ENCODE measurements at places on chromosomes 1 and 21.

GRCh38 chr1:3460672-3461131 lies 6.2 kb downstream of the ARHGEF16 start:
- DNase-seq, result no peak

- no peak for DNase-seq
Observed at GRCh38 chr1:43814401-43814800, 107.1 kb downstream of the ST3GAL3 start.

DNA sequence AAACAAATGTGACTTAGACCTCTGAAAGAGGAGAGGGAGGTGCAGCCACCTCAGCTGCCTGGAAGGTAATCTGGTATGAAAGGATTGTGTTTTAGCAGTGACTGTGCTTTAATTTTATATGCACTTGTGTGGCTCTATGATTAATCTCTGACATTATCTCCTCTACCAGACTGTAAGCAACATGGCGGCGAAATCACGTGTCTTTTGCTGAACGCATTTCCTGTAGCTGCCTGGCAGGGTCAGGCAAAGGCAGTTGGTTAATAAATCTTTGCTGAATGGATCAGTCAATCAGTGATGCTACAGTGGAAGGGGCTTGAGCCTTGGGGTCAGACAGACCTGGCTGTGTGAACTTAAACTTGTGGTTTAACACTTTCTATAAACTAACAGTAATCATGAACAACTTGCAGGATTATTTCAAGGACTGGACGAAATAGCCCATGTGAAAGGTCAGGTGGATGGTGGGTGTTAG lies 96.9 kb downstream of the ADSS2 start:
- no peak for DNase-seq

DNA sequence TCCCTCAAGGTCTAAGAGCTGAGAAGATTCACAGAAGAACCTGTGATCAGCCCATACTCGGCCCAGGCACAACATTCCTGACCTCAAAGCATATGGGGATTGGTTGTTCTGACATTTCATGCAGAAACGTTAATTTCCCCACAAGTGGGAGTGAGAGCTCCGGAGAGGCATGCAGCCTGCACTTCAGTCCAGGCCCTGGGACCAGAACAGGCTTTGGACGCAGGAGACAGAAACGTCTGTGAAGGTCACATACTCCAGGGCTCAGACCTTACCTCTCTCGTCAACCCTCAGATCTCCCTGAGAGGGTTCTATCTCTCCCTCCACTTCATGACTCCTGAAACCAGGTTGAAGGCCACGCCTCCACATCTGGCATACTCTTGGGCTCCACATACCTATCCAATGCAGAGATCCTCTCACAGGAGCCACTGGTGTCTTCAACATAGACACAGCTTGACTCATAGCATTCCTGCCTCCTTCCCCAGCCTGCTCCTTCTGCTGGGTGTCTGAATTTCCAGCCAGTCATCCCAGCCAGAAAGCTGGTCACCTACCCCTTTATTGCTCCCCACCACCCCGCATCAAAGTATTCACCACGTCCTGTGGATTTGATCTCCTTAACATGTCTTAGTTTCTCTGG lies 149.2 kb downstream of the OMA1 start:
- no peak for DNase-seq

GRCh38 chr1:15222653-15223303 lies 24.2 kb upstream of the FHAD1 start:
- DNase-seq, result no peak

DNA sequence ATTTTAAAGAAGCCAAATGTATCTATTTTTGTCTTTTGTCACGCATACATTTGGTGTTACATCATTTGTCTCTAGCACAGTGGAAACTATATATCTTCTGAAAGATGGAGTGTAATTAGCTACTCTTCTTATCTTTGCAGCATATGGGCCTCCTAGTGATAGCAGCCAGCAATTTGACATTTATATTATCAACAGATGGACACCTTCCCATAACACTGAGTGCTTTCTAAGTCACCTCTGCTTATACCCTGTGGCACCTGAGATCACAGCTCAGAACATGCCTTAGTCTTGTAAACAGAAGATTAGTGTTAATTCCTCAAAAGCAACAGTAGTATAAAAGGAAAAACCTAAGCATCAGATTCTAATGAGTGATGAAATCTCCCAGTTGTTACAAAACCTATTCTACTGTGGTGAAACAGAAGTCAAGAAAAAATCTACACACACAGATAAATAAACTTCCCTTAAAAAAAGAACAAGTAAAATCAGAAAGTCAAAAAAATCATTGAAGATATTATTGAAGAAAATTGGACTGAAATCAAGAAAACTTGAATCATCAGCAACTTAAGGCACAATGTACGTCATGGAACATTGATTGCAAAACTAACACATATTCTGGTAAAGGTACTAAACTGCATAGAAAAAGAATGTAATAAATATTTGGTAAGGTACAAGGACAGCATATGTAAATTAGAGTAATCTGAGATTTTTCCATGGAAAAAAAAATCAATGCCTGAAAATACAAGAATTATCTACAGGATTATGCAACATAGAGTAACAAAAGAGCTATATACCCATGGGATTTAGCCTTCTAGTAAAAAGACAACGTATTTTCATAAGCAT lies 61.7 kb downstream of the KCNT2 start:
- no peak for DNase-seq

- no peak for DNase-seq
Observed at GRCh38 chr1:152013664-152014237, 20.1 kb upstream of the S100A10 start.

- no peak for DNase-seq
Observed at GRCh38 chr1:109963864-109964263, 20.7 kb upstream of the AHCYL1 start.

- DNase-seq, result no peak
Observed at GRCh38 chr1:195908121-195908520, 700.1 kb downstream of the KCNT2 start.

GRCh38 chr1:22854688-22855565 lies 117.7 kb downstream of the LACTBL1 start:
- no peak for DNase-seq

DNA sequence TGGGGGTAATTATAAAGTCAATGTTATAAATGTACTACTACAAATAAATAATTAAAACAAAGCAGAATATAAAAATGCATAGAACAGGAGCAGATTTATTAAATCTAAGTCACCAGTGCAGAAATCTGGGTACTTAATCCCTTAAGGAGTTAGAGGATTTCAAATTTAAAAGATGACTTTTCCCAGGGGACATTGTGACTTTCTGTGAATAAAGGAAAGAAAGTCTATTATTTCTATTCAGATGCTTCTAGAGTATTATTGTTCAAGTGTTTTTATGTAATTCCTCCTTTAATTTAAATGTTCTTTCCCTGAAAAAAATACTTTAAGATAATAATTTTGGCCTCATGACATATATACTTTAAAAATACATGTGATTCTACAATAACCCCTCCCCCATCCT lies 43.4 kb downstream of the SYDE2 start:
- DNase-seq, result no peak

DNA sequence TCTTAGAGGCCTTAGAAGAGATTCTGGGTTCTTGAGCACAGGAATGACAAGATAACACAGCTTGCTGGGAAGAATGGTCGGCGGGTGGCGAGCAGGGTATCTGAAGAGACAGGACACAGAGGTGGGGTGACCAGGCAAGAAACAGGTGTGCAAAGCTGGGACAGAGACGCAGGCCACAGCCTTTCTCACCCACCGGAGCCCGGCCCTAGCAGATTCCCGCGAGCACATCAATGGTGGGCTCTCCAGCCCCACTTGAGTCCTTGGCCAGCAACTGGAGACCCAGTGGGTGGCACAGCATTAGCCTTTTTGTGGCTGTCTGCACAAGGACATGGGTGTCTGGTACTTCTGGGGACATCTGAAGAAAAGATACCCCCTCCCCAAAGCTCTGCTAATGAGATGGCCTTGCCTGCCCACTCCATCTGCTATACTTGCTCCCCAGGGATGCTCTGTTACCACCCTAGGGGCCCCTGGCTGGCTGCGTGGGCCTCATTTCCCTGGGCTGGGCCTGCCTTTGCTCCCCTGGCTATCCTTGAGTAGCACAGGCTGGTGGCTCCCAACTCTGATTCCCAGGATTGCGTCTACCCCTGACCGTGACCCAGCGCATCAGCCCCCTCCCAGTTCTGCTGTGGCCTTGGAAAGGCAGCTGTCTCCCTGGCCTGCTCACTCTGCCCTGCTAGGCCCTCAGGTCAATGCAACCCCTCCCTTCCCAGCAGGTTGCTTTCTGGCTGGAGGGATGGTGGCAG lies 127.2 kb upstream of the ADAR start:
- no peak for DNase-seq

GRCh38 chr1:58720680-58721079 lies 20.8 kb upstream of the MYSM1 start:
- DNase-seq, result no peak

DNA sequence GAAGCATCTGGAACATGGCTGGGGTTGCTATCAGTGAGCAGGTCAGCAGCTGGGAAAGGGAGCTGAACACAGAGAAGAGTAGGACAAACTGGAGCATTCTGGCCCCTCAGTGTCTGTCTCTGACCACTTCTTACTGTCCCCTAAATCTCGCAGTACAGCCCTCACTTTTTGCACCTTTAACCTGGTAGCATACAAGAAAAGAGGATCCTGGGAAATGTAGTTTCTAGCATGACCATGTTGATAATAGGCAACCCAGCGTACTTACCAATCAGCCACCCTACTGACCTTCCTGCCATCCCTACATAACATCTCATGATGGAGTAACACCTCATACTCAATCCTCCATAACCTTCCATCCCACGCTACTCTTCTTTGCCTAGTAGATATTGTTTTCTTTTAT lies 99.1 kb upstream of the RAVER2 start:
- DNase-seq, result no peak

- peak; percentile 69 for DNase-seq
Observed at GRCh38 chr1:43577655-43578542, 47.2 kb downstream of the PTPRF start.

DNA sequence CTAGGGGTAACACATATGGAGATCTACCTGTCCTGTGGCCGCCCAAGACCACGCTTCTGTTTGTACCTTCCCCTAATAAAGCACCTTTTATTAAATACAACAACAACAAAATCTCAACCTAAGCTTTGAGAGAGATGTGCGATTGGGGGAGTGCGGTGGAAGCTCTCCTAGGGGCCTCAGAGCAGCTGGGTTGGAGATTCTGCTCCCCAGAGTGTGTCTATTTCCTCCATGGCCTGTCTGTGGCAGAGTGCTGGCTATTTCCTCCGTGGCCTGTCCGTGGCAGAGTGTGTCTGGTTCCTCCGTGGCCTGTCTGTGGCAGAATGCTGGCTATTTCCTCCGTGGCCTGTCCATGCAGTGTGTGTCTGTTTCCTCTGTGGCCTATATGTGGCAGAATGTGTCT lies 139.3 kb upstream of the IPO9 start:
- DNase-seq, result no peak

DNA sequence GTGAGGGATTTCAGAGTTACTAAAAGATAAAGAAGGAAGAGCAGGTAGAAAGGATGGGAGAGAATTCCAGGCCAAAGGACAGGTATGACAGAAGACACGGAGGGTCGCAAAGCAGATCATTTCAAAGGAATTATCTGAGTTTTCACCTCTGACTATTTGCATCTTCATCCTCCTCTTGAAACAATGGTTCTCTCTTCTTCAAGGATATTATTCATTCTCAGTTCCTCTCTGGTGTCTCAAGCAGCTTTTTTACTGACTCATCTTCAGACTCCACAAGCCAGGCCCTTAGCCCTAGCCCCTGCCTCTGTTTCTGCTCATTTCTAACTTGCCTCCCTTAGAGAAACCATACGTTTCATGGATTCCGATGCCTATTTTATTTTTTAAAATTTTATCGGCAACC lies 15.0 kb downstream of the DDX59 start:
- DNase-seq, result no peak

DNA sequence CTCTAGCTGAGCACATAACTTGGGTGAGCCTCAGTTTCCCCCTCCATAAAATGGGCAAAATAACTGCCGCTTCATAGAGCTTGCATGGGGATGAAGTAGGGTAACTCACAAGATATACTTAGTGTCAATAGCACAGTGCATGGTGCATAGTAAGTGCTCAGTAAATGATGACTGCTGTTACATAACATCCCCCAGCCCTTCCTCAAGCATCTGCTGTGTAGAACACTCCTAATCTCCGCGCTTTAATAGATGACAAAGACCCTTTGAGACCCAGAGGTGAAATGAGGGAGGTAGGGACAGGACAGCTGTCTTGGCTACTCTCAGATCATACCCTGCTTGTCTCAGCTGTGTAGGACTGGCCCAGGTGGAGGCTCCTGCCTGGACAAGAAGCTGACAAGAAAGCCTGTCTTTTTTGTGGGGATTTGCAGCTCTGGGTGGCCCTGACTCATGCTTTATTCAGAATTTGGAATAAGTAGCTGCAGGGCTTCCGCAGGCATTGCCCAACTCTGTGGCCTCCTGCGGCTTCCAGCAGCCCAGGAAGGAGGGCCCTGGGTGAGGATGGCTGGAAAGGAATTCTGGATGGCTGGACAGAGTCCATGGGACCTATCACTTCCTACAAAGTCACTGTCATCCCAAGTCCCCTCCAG lies 20.7 kb upstream of the PADI4 start:
- DNase-seq, result no peak

DNA sequence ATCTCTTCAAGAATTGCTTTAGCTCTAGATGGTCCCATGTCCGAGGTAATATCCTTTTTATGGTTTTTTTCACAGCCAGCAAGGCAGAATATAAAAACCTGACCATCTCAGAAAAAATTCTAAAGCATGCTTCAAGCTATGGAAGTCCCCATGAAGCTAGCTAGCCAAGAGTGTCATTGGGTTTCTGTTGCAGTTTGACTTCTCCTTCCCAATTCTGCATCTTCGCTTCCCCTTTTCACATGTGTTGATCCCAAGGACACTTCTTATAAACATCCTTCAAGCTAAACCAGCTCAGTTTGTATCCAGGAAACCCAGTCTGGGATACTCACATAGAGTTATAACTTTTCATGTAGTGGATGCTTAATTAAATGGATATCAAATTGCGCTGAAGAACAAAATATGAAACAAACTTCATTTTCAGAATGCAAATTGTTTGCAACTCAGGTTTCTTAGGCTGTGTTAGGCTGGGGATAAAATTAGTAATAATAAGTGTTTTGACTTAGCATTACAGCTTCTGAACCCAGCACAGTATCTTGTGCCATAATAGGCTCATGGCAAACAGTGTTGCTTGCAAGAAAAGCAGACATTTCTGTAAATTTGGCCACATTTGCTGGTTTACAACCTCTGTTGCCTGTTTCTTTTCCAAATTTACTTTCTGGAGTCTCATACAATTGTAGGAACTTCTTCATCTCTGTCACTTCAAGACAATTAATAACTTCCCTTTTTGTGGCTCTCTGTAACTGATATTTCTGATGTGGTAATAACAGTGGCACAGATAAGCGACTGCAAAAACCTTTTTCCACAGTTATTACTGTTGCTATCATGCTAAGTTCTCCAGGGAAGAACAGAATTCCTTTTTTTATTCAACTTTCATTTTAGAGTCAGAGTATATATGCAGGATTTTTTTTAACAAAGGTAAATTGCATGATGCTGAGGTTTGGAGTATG lies 53.2 kb downstream of the NCAM2 start:
- no peak for DNase-seq
